ENCODE measurements at places on chromosomes 7 and 10.

DNA sequence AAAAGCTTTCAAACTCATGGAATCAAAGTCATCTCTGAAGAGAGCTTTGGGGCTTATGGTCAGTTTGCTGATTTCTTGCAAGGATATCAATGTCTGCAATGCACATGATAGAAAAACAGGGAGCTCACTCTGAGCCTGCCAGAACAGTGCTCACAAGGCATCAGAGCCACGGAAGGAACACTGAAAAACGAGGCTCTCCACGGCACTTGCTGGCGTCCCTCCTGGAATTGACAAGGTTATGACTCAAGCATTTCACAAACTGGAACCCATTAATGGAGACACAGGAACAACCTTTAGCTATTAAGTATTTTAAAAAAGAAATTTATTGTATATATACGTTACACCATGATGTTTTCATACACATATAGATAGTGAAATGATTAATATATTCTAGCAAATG lies 266.3 kb downstream of the KCND2 start:
- no peak for DNase-seq

GRCh38 chr10:112964482-112964881 lies 14.4 kb downstream of the TCF7L2 start:
- DNase-seq = no peak

DNA sequence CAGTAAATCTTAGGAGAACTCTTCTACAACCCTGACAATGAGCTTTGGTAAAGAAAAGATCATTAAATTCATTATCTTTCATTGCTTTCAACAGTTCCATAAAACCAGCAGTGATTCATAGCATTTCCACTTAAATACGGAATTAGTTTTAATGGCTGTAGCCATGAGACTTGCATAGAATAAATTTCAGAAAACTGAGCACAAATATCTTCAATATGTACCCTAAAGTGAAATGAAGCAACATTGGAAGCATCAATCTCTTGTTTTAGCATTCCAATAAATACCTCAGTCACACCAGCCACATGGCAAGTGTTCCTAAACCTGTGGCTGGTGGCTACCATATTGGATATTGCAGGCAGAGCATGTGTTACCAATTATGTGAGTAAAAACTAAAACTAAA lies 3.6 kb upstream of the RARRES2 start:
- DNase-seq = no peak

- no peak for DNase-seq
Measured at GRCh38 chr7:1122832-1123501, 35.1 kb downstream of the GPER1 start.

DNA sequence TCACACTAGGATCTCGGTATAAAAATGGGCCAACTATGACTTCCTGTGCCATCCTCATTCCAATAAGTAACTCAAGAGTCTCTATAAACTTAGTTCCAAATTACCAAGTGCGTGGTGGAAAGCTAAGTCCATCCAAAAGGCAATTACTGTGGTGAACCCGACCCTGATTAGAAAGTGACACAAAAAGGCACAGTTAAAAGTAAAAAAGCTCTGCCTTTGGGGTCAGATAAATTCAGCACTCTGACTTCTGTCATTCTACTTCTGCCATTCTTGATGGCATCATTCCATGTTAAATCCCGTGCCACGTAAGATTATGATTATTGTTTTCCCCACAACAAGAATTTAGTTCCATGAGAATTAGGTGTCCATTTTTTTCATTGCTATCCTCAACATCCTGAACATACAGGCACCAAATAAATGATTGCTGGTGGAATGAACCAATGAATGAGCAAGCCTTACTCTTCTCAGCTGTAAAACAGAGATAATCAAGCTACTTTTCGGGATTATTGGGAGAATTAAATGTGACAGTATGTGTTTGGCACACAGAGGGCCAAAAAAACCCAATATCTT lies 877 bp downstream of the NCOA4 start:
- no peak for DNase-seq

GRCh38 chr7:133724148-133724547 lies 403.0 kb upstream of the LRGUK start:
- DNase-seq = no peak

GRCh38 chr7:129084801-129085551 lies 30.1 kb upstream of the TNPO3 start:
- no peak for DNase-seq

- no peak for DNase-seq
Measured at GRCh38 chr10:20048161-20048560, 231.9 kb downstream of the PLXDC2 start.

GRCh38 chr7:144069511-144069910 lies at the start of gene OR2A25:
Gene OR2A25 (plus strand): TSS chr7:144069811. CDS start chr7:144074220, 4,409 bp downstream.
- no peak for DNase-seq

DNA sequence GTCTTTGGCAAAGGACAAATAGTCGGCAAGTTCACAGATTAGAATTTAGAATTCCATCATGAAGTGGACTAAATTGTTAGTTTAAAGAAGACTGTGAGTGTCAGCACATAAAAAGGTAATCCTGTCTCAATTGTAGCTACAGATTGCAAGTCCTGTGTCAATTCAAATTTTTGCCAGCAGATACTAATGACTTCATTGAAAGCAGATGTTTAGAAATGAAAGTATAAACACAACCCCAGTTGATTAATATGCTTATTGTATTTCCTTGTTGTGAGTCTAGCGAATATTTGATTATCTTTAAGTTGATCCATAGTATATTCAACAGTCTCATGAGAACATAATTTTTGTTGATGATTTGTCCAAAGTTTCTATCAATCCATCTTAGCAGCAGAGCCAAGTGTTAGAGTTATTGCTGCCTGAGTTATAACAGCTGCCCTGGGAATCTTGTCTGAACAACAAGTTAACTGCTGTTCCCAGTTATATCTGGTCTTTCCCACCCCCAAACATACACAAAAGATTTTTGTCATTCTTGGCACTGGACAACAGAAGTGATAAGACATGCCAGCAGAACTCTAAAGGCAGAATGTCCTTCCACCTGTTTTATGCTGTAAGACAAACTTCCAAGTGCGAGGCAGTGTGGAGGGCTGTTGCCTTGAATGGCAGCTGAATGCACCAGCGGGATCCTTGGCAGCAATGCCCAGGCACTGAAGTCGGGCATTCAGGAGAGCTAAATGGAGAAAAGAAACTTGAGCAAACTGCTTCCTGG lies 21.3 kb upstream of the HERPUD2 start:
- DNase-seq = no peak

GRCh38 chr10:34999532-34999931 lies 90.6 kb downstream of the CUL2 start:
- no peak for DNase-seq

DNA sequence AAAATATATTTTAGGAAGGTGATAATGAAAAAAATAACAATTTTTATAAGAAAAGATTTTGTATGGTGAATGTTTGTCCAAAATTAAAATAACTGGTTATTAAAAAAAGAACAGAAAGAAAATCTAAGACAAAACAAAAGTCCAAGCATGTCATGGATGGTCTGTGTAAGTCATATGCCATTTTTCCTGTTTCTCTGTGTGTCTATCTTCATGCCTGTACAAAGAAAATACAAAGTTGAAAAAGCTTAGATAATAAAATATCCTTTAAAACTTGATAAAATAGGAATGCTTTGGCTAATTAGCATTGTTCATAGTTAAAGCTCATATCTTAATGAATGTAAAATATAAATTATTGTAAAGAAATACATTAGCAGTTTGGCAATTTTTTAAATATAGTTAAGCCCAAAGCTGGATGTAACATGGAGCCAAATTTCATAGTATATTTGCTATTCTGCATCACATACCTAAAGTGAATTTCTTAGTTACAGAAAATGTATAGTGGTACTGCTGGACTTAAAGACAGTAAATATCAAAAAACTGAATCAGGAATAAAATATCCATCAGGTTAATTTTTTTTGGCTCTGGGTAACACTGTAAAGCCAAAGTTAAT lies 661.1 kb downstream of the PCDH15 start:
- DNase-seq = no peak

GRCh38 chr10:88097092-88097516 lies 233.7 kb downstream of the PTEN start:
- DNase-seq = no peak

GRCh38 chr7:138374119-138374693 lies 85.9 kb upstream of the TRIM24 start:
- no peak for DNase-seq

GRCh38 chr7:42014625-42015618 lies 222.1 kb downstream of the GLI3 start:
- no peak for DNase-seq

DNA sequence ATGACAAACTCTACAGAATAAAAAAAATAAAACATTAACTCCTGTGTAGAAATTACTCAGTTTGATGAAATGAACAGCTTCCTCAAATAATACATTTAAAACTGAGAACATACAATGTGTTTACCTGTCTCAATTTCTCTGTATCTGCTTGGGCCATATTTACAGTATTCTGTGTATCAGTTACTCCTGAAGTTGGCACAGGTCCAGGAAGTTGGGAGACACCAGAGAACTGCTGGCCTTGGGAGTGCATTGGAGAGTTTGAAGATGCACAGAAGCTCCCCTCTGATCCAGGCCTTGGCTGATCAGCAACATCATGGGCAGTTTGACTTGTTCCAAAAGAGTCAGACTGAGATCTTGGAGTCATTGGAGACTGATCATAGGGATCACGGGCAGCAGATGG lies 155.1 kb downstream of the GALNT11 start:
- DNase-seq = no peak

DNA sequence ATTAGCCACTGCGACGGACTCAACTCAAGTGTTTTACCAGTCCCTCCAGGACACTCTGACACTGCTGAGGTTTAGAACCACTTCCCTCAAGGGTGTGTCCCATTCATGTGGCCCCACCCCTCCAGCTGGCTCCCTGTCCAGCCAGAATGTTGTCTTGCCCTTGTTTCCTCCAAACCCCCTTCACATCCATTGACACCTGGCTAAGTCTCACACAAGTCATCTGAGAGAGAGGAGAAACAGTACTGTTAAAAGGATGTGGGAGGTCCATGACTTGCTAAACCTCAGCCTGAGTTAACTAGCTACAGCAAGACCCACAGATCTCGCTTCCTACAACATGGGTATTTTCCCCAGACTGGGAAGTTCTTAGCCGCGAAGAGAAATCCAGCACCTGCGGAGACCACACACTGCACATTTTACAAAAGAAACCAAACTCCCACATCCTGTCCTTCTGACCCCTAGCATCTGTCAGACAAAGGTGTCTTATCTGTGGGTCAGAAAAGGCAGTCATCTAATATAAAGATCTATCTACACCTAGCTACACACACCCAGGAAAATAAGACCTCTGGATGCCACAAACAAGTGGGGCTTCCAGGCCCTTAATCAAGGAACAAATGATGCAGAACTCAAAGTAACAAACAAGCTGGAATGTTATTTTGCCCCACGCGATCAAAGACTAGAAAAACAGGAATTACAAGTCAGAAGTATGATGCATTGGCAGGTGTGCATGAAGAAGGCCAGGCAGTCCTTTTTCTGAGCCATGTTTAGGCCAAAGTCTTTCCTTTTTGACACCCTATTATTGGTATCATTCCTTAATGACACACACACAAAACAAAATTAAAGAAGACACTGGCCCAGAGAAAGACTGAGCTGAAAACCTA lies 13.9 kb downstream of the OSBPL3 start:
- DNase-seq = no peak

GRCh38 chr7:136925044-136925443 lies 56.6 kb downstream of the CHRM2 start:
- DNase-seq = no peak

GRCh38 chr10:91883549-91884444 lies 25.5 kb downstream of the FGFBP3 start:
- DNase-seq = no peak

DNA sequence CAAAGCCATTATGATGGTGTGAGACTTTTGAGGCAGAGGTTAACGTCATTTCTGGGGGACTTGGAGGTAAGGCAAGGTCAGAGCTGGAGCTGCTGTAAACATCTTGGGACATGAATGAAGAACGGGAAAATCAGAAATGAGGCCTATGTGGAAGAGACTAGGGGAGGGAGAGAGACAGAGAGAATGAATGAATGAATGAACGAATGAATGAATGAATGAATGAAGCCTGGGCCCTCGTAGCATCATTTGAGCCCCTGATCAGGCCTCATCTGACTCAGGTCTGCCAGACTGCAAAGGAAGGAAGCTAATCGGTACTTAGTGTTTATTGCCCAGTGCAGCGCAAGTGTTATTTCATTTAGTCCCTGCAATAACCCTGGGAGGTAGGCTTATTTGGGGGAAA lies 79.6 kb downstream of the SLIT1 start:
- no peak for DNase-seq

GRCh38 chr10:80421050-80421706 lies 12.8 kb downstream of the PRXL2A start:
- DNase-seq = no peak

DNA sequence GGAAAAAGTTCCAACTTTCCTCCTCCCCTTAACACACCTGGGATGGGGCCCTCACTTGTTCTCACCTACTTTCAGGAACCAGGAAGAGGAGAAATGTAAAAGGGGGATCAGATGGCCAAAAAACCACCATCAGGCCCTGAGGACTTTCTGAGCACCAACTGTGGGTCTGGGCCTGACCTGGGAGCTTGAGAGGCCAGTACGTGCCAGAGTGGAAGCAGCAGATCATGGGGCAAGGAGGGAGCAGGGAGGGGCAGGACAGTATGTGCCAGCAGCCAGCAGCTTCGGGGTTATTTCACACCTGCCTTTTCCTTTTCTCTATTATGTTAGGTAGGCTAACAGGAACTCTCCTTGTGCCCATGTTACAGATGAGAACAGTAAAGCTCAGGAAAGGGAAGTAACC lies 118.8 kb upstream of the UNC5B start:
- DNase-seq = no peak

DNA sequence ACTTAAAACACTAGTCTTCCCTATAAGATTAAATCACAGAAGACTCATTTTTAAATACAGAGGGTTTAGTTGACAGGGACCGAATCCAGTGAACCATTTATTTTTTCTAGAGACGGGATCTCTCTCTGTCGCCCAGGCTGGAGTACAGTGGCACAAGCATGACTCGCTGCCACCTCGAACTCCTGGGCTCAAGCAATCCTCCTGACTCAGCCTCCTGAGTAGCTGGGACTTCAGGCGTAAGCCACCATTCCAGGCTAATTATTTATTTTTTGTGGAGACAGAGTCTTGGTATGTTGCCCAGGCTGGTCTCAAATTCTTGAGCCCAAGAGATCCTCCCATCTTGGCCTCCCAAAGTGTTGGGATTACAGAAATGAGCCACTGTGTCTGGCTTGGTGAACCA lies 20.9 kb upstream of the LYZL1 start:
- no peak for DNase-seq

DNA sequence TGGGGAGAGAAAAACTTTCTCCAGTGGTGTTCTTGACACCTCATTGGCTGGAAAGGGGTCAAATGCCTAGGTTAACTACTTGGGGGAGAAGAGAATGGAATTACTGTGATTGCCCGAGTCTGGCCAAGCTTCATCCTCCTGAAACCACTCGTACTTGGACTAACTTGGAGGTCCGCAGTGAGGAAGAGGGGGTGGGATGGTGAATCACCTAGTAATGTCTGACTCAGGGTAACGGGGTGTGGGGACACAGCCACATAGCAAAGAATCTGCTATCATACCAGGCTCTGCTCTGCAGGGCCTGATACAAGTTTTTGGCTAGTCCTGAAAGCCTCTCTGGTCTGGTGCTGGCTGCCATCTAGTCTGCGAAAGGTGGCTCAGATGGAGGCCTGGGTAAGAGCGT lies 190.9 kb downstream of the RPS24 start:
- DNase-seq = no peak
